NCI-H1436 (cell line): ENCODE measurements at places on chromosomes 4 and X.

GRCh38 chr4:7426525-7427171 is 8.1 kb downstream of the PSAPL1 start:
- DNase-seq, result no peak

- DNase-seq, result no peak
Observed at GRCh38 chrX:53526999-53527398, 92.8 kb upstream of the HSD17B10 start.

GRCh38 chr4:154119317-154119716 is 330.4 kb upstream of the SFRP2 start:
- no peak for DNase-seq

GRCh38 chr4:113419631-113420030 is 341.9 kb downstream of the CAMK2D start:
- DNase-seq, result no peak

- DNase-seq, result no peak
Observed at GRCh38 chr4:121721700-121722099, 24.9 kb upstream of the ANXA5 start.

GRCh38 chr4:160175064-160175643 is 1072.3 kb downstream of the RAPGEF2 start:
- no peak for DNase-seq

GRCh38 chrX:30495468-30495867 is 82.1 kb downstream of the TASL start:
- no peak for DNase-seq

DNA sequence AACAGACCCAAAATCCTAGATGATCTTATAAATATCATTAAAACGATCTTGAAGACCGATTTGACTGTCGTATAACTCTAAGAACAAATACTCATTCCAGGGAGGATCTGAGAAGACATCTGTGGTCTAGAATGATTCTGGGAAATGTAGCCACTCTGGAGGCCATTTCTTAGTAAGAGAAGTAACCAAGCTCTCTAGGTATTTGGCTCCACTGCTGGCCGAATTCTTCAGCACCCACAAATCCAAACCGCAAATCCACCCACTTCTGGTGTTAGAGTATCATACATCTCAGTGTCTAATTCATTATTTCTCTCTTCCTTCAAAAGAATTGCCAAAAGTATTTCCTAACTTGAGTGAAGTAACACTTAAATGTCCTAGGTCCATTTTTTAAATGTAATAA is 23.9 kb downstream of the KLHL5 start:
- DNase-seq, result no peak

- no peak for DNase-seq
Observed at GRCh38 chr4:120850018-120850599, 72.4 kb downstream of the PRDM5 start.

GRCh38 chrX:46582966-46583365 is 9.4 kb downstream of the CHST7 start:
- DNase-seq, result no peak

- no peak for DNase-seq
Observed at GRCh38 chrX:132009350-132009749, 13.8 kb upstream of the STK26 start.

GRCh38 chrX:129739578-129739977 is 799 bp downstream of the XPNPEP2 start:
- no peak for DNase-seq

DNA sequence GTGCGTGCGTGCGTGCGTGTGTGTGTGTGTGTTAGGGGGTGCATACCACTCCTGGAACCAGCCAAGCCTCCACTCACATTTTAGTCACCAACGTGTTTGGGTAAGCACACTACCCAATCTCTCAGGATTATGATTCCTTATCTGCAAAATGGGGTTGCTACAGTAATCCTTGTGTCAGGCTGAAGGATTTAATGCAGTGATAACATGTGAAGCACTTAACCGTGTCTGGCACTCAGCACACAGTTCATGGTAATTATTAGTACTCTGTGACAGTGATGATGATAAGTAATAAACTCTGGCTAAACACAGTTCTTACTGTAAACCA is 57.3 kb downstream of the CLDN22 start:
- DNase-seq, result no peak

GRCh38 chr4:153645183-153645582 is 38.9 kb upstream of the TLR2 start:
- DNase-seq, result no peak

- no peak for DNase-seq
Observed at GRCh38 chr4:22635692-22636091, 57.0 kb upstream of the GBA3 start.

DNA sequence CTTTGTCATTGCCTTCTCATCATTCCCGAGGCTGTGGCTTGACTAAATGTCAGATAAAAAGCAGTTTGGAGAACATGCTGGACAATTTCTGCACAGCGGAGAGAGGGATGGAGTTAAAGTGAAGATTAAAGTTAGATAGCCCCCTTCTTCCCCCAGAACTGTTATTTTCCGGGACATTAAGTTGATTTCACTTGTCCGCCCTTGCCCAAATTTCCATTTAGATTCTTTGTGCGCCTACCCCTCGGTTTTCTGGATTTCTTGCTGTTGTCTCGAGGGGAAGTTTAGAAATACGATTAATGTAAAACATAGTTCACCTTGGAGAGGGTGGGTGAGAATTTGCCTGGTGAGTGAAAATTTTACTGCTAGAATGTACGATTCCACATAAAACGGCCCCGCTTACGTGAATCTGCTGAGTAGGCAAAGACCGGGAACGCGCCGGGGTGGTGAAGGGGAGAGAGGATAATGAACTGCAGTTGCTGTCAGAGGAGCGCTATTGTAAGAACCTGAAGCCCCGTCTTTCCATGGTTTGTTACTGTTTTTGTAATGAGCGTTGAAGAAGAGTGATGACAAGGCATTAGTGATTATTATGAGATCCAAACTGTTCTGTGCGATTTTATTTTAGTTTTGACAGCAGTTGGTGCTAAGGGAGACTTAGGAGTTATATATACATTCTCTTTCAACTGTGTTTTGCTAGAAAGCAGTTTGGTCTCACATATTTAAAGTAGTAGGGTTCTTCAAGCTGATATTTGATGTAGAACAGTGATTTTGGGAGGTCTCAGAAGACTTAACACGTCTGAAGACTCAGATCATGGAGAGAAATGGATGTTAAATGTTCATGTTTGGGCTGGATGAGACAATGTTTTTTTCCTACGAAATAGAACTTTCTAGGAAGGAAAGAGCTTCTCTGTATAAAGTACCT is 73.0 kb downstream of the AFF1 start:
- no peak for DNase-seq

- DNase-seq, result no peak
Observed at GRCh38 chr4:74480267-74480666, 35.3 kb downstream of the AREG start.

- DNase-seq, result no peak
Observed at GRCh38 chr4:7993671-7994070, 54.0 kb upstream of the AFAP1 start.

DNA sequence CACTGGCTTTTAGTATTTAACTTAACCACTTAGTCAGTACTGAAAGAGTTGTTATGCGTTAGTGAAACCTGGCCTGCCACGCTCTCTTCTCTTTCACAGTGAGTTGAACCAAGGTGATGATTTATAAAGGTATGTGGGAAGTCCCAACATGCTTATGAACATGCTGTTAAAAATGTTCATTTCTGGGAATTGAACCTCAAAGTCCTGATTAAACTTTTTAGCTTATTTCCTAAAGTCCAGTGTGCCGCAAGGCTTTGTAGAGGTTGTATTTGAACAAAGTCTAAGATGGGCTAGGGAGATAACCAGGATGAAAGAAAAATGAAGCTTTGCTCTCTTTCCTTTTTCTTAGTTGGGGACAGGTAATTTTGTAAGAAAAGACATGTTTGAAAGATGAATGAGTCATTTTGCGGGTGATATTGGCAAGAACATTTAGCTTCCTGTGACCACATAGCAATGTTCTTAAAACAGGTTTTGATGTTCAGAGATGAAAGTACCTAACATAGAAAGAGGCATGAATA is 270.3 kb downstream of the DTHD1 start:
- no peak for DNase-seq

GRCh38 chr4:6620891-6621555 is 19.5 kb upstream of the MRFAP1 start:
- no peak for DNase-seq

DNA sequence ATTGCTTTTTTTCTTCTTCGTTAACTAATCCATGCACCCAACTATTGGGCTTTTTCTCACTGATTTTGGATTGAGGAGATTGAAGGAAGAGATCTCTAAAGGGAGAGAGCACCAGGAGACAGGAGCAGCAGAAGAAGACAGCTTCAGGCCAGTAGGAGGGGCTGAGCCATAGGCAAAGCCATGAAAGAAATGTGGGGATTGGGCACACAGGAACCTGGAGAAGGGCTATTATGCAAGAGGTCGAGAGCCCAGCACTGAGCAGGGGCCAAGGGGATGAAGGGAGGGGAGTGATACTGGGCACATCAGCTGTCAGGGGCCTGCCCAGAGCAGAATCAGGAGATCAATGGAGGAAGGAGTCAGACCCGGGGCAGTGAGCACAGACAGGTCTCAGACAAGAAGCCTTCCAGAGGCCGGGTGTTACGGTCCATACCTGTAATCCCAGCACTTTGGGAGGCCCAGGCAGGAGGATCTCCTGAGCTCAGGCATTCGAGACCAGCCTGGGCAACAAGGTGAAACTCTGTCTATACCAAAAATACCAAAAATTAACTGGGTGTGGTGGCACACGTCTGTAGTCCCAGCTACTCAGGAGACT is 140.9 kb downstream of the BCOR start:
- DNase-seq, result no peak

DNA sequence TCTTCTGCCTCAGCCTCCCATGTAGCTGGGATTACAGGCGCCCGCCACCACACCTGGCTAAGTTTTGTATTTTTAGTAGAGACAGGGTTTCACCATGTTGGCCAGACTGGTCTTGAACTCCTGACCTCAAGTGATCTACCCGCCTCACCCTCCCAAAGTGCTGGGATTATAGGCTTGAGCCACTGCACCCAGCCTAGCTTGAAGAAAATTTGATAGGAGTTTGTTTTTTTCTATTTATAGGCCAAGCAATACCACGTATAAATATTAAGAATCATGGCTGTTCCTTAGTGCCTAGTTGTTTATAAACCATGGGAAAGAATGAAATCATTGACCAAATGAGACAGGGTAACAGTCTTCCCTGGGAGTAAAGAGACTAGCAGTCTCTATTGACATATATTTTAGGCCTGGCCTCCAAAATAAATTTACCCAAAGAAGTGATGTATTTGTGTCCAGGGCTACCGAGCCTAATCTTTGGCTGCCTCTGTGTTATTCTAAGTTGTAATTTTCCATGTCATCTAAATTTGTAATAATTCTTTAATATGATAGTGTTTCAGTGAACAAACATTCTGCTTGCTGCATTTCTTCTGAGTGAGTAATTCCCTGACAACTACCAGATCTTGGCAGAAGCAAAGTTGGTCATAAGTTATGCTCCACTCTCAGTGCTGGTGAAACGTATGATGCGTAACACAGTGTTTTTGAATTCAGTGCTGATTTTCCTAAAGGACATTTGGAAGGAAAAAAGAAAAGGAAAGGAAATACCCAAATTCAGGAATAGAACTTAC is 10.3 kb downstream of the PKD2 start:
- no peak for DNase-seq

- no peak for DNase-seq
Observed at GRCh38 chrX:97199501-97199900, 315.8 kb downstream of the RPA4 start.

DNA sequence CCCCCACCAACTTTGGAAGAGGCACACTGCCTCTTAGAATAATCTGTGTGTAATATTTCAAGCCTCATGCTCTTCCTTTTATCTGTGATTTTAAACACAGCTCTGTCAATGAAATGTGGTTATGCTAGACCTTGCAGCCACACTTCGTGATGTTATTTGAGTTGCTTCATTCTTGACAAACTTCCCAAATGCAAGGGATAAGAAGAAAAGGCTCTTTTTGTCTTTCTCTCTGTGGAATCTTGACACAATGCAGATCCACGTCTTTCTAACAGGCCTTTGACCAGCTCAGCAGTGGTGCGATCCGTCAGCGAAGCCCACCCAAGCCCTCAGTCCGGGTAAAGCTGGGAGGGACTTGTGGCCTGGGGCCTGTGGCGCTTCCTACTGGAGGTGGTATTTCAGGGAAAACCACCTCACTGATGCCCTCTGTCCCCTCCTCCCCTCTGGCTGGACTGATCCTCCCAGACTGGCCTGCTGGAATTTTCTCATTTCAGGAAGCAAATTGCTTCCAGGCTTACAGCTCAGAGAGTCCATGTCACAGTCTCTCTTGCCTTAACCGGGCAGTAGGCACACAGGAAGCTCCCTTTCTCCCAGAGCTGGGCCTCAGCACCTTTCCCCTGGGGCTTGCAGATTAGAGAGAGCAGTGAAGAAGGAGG is 19.5 kb upstream of the CCKAR start:
- no peak for DNase-seq

GRCh38 chrX:18146954-18147353 is 73.7 kb downstream of the BEND2 start:
- no peak for DNase-seq

GRCh38 chr4:97493815-97494518 is 649.3 kb downstream of the STPG2 start:
- DNase-seq, result no peak

DNA sequence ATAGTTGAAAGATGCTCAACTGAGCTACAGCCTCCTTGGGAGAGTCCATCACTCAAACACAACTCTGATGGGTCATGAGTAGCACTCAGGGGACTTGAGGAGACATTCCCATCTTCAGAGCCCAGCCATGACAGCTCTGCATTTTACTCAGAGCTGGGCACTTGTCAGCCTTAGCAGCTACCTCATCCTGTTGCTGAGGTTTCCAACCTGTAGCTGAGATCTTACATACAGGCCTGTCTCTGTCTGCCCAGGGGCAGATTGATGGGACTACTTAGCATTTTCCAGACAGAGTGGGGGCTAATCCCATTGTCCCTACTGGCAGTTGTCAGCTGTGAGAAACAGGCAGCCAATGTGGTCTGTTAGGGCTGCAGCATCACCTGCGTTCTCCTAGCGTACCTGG is 3.5 kb downstream of the FHDC1 start:
- no peak for DNase-seq

GRCh38 chr4:101019941-101020401 is 327.4 kb downstream of the PPP3CA start:
- DNase-seq, result no peak

GRCh38 chr4:112517067-112517634 is 1.2 kb upstream of the NEUROG2 start:
- DNase-seq, result no peak
